ENCODE measurements at places on chromosomes 11 and 22.

DNA sequence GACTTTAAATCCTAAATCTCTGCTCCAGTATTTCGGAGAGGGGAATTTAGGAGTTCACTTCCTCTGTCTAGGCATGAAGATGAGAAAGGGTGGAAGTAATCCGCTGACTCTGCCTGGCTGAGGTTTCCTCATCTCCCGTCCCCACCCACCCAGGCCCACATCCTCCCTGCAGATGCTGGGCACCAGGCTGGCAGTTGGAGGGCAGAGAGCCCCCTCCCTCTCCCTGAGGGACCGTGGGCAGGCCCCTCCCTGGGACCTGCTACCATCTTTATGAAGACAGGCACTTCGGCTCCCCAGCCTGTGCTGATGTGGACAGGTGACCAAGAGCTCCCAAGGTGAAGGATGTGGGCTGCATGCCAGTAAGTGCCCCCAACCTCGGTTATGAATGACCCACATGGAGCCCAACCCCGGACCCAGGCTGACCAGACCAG lies 6.7 kb downstream of the CASTOR1 start:
- DNase-seq = no peak

- DNase-seq = no peak
Measured at GRCh38 chr11:8038811-8039529, 42.0 kb upstream of the TUB start.

DNA sequence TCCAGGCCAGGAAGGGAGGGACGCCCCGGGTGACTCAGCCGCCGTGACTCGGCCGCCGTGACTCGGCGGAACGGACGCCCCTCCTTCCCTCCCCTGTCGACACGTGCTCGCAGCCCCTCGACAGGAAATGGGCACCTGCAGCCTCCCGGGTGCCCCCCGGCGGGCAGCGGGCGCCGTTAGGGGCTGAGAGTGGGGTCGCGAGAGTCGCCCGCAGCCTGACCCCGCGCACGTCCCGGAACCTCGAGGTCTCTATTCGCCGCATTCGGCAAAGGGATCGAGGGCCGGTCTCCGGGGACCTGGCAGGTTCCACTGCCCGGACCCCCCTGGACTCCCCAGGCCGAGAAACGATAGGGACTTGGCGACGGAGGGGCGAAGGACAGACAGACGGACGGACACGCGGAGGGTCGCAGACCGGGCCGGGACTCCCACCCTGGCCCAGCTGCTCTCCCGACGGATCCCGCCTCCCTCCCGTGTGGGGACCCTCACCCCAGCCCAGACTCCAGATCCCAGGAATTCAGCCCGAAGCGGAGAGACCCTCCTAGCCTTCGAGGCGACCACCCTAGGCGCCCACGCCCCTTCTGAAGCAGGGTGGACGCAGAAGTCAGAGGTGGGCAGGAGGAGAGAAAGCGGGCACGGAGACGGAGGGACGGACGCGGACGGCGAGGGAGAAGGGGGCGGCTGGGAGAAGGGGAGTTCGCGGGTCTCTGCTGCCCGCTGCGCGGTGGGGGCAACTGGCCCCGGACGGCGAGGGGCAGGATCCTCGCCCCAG lies 648 bp downstream of the FOSL1 start:
- peak; percentile 73 for DNase-seq

DNA sequence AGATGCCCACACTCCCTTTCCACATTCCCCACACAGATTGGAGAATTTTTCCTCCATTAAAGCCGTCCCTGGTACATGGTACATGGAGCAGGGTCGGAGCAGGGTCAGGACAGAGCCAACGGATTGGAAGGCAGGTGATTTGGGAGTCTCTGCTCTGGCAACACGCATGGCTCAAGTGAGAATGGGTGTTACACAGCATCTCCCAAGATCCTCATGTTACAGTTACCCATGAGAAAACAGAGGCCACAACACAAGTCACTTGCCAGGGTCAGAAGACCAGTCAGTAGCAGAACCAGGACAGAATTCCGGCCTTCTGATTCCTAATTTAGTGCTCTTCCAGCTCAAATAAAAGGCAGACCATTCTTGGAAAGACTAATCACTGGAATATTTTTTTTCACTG lies 7.7 kb upstream of the F2 start:
- DNase-seq = no peak

GRCh38 chr11:285021-285893 lies 3.7 kb upstream of the PGGHG start:
- no peak for DNase-seq

DNA sequence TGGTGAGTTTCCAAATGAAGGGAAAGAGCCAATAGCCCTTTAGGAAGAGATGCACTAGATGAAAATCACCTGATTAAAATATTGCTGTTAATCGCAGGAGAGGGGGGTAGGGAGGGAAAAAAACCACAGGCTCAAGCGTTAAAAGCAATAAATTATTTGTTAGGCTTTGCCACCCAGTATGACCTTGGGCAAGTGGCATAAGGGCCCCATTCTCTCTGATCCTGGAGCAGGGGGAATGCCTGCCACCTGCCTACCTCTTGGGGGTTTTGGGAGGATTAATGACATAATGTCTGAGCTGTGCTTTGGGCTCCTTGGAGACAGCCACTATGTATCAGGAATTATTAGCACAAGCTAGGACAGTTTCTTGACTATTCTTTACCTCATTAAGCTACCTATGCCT lies 80.0 kb downstream of the ZNRF3 start:
- no peak for DNase-seq

DNA sequence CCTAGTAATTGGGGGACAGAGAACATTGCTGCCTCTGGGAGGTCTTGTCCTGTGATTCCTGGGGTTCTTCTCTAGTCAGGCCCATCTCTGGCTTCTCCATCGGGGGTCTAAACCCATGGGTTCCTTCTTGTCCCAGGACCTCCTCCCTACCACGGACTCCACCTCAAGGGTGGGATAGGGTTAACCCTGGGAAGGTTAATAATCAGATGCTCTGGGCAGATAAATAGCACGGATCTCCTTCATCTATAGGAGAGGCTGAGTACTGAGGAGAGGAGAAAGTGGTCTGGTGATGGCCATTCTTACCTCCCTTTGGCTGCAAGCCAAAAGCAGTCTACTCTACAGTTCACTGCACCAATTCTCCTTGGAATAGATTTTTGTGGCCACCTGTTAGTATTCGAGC lies 10.5 kb downstream of the HEPHL1 start:
- no peak for DNase-seq
